Pancreas (tissue), 10 donors: ENCODE measurements at places on chromosomes 6 and 20.

- DNase-seq, result no peak
Observed at GRCh38 chr6:63395381-63395780, 75.6 kb upstream of the LGSN start.

GRCh38 chr6:28589234-28589956 is 63.7 kb downstream of the GPX5 start:
- peak; percentile 25 for DNase-seq

DNA sequence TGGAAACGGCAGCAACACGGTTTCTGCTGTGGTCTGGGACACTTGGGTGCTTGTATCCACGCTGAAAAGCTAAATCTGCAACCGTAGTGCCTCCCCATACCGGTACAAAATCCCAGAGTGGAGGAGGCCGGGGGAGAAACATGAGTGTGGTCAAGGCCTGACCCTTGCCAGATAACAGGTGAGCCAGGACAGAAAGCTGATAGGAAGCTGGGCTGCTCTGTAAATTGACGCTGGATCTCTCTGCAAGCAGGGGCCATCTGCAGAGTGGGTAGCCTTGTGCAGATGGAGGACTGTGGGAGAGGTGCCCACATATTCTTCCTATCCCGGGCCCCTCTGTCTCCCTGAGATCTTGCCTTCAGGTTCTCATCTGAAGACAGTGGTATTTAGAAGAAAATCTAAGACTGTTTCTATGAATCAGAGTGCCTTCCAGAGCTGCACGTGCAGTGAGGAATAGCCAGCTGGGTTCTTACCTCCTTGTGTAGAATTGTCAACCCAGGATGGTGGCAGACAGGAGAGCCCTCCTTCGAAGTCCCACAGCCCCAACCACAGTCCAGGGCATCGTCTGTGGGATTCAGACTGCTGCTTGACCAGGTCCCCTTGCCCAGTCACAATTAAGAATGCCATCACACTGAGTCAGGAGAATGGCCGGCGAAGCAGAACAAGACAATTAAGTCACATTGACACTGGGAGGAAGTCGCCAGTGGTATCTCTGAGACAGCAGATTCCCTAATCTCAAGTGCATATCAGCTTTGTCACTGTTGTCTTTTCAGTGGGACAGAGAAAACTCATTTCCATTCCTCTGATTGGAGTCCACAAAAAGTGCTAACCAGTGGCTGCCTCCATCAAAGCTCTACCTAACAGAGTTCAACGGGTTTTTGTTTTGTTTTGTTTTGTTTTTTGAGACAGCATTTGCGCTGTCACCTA is 100.0 kb upstream of the RIPOR2 start:
- no peak for DNase-seq

DNA sequence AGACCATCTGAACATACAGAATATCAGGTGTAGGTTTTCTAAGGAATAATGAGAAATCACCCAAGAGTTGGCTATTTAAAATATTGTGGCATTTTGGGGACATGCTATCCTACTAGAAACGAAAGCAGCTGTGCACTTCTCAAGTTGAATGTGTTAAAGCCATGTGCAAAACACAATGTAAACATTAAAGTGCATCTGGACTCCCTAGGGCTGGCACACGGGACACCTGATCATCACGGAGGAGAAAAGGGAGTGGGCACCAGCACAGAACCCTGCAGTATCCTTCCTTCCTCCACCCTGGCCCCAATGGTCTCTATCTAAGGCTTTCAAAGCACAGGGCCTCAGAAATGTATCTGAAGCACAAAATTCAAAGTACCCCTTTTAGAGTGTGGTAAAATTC is 94.3 kb downstream of the INSM1 start:
- no peak for DNase-seq

- no peak for DNase-seq
Observed at GRCh38 chr6:137823826-137824555, 43.1 kb upstream of the TNFAIP3 start.

GRCh38 chr6:130945401-130945919 is 117.6 kb downstream of the EPB41L2 start:
- DNase-seq, result no peak

DNA sequence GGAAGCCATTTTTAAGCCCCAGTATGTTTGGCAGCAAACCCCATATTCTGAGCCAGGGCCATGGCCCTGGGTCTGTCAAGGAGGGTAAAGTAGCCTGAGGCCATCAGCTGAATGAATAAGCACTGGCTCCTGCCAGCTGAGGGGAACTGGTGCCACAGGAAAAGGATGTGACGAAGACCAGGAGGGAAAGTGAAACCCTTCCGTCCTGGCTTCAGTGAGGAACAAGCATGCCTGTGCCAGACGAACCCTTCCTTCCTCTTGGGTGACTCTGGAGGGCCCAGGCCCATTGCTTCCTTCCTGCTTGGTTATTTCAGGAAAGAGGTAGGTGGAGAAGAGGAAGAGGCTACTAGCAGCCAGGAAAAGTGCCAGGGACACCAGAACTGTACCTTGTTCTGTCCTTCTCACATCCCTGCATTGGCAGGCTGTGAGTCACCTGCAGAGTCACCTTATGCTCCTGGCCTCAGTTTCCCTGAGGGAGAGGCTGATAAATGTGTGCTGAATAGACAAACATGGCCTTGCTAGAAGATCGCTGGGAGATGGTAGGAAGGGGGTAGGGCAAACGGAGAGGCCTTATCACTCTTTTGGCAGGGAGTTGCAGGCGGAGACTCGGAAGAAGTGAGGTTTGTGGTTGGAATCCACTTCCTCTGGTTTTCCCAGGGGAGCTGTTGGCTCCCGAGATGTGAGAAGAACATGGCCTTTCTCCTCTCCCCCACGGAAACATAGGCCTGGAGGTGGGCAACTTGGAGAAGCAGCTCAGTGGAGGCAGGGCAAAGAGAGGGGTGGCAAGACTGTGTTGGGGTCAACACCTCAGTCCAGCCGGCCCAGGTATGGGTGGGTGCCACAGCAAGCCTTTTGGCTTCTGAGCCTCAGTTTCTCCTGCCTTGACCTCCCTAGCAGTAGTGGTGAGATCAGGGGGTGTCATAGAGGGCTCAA is 37.4 kb downstream of the COX4I2 start:
- DNase-seq, result no peak

- DNase-seq, result no peak
Observed at GRCh38 chr6:139335447-139336210, 38.8 kb downstream of the CITED2 start.

- DNase-seq, result no peak
Observed at GRCh38 chr20:58069207-58069606, 159.2 kb downstream of the ANKRD60 start.

GRCh38 chr20:35630636-35631035 is 15.0 kb downstream of the SPAG4 start:
- no peak for DNase-seq

DNA sequence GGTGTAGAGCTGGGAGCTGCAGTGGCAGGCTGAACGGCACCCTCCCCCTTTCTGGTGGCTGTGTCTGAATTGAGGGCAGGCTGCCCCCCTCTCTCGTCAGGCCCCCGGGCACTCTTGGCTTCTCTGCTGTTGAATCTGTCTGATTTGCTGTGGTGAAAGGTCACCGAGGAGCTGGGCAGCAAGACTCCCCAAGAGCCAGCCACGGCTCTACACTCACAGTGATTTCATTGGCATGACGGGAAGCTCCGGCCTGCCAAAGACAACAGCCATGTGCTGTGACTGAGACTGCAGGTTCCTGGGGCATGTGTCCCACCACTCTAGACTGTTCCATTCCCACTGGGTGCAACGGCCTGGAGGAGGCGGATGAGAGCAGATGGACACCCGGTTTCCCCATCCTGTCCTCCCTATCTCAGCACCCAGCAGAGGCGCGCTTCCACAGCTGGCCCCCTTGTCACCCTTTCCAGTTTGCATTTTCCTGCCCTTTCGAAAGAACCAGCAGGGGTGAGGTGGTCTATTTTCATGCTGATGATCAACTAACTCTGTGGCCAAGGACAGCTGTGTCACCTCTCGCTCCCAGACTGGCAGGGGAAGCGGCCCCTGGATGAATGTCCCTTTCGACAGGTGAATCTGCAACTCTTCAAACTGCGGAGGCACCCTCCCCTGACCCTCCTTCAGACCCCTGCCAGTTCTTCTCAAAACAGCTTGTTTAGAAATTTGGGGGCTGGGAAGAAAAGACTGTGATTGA is 2.2 kb downstream of the APCDD1L start:
- no peak for DNase-seq

DNA sequence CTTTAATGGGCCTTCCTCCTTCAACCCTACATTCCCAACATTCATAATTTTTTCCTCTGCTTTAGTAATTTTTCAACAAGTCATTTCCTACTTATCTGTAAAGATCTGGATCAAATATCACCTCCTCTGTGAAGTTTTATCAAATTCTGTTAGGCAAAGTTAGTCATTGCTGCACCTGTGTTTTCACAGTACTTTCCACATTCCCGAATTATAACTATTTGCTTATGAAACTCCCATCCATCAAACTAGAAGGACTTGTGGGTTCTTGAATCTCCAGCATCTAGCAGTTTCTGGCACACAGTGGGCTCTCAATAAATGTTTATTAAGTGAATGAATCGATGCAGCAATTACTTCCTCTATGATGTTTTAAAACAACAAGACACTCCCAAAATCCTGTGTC is 257.6 kb downstream of the HDGFL1 start:
- DNase-seq, result no peak

DNA sequence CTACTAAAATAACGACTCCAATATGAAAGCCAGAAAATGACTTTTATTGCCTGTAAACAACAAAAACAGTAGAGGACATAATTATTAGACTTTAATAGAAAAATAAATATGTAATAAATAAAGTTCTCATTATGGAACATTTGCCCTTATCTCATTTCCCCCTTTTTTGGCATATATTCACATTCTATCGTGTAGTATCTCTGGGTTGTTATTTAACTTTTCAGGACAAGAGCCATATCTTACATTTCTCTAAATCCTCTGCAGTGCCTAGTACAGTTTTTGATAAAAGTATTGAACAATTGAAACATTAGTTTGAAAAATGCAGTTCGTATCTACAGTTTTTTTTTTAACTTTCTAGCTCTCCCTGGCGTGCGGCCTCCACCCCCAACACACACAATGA is 442.0 kb upstream of the SOX4 start:
- DNase-seq, result no peak

- no peak for DNase-seq
Observed at GRCh38 chr6:139064981-139065665, 36.6 kb downstream of the ABRACL start.

DNA sequence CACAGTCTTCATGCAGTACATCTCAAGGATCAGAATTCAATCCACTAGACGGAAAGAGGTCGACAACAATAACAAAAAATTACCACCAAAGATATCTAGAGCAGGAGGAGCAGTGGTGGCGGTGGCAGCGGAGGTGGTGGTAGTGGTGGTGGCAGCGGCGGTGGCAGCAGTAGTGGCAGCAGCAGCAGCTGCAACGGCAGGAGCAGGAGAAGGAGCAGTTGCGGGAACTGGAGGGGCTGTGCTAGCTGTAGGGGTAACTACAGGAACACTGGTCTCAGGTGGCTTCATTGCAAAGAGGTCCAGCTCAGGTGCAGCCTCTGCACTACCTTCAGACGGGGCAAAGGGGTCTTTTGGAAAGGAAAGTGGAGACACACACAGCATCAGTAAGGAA is 81.1 kb downstream of the PRSS35 start:
- DNase-seq, result no peak

GRCh38 chr6:54617730-54618129 is 228.8 kb upstream of the FAM83B start:
- no peak for DNase-seq

DNA sequence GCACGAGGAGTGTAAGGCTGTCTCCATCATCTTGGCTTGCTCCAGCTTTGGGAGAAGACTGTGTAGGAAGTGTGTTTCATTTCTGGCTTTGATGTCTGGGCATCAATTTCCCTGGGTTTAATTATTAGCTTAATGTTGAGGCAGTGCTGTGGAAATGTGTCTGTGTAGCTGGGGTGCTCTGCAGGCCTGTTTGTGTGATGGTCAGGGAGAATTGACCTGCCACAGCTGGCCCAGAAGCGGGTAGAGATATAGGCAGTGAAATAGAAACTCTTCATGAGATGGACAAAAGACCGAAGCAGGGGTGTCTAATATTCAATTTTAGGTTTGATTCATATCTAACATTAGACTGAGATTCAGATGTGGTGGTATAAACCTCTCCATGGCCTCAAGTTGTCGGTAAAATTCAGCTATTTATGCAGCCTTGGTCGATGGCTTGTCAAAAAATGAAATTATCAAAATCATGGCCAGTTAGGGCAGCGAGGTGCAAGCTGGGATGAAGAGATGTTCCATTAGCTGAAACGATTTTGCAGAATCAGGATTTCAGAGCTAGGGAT is 95.3 kb upstream of the SNX9 start:
- DNase-seq, result no peak

DNA sequence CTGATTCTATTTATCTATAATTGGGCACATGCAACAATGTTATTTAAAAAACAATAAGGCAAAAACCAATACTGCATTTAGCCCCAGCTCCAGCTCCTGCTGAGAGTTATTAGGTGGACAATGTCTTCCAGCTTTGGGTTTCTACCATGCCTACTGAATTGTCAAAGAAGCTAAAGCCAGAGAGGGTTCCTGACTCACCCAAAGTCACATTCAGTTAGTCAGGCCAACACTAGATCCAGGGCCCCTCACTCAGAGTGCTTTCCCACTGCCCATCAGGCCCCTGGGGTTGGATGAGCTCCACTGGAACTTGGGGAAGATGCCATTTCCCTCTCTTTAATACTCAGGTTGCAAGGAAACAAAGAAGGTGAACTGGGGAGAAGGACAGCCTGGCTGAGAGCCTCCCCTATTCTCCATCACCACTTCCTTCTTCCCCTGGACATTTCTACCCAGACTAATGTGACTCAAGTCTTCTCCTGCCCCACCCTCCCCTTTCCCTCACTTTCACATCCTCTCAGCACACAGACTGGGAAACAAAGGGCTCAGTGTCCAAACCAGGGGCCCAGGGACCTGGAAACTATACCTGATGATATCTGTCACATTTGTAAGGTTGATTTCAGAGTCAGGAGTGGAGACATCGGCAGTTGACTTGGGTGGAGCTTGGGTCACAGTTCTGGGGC is 6.0 kb downstream of the TREM1 start:
- no peak for DNase-seq

GRCh38 chr6:20402092-20402341 is 338 bp downstream of the E2F3 start:
- no peak for DNase-seq

- DNase-seq, result peak; percentile 20
Observed at GRCh38 chr20:22352019-22352418, 232.4 kb downstream of the FOXA2 start.

- no peak for DNase-seq
Observed at GRCh38 chr6:113927001-113927400, 43.9 kb downstream of the HDAC2 start.

DNA sequence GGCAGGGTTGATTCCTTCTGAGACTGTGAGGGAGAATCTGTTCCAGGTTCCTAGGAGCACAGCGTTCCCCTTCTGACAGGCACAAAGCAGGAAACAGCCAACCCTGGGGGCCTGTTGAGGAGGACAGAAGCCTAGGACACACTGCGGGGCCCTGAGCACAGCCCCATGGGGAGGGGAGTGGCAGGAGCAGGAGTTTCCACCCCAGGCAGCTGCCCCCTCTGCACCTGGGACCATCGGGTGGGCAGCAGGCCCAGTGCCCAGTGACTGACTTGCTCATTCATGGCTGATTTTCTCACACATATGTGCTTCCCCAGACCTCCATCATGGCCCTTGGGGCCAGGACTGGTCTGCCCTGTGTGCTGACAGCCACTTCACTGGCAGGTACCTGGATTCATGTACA is 6.2 kb upstream of the SLC22A1 start:
- DNase-seq, result no peak

- no peak for DNase-seq
Observed at GRCh38 chr6:8064638-8065518, 689 bp upstream of the BLOC1S5 start.

GRCh38 chr6:146919017-146919416 is 285.2 kb upstream of the STXBP5 start:
- DNase-seq, result no peak

GRCh38 chr6:149450679-149451375 is 34.0 kb downstream of the ZC3H12D start:
- DNase-seq, result peak; percentile 20
